Fibroblast of villous mesenchyme (primary cell): ENCODE measurements at places on chromosomes 7 and 10. TPM values are rescaled to one million over a fixed set of nuclear protein-coding genes. Genes with fewer than 3 reads are reported as not detected.

DNA sequence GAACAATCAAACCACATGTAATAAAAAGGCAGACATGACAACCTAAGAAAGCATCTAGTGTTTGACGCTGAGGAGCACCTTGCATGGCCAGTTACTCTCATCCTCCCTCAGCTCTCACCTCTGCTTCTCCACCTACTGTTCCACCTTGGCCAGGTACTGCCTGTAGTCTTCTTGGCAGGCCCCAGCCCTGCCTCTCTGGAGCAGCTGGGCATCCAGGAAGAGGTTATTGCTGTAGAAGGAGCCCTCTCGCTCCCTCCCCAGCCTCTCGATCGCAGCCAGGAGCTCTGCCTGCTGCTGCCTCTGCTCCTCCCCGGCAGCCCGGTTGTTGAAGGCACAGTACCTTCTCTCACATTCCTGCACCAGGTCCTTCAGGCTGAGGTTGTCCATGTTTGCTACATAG lies 9.7 kb downstream of the GIMAP5 start:
- no peak for DNase-seq

EPHA1 gene
- total RNA-seq, result 0.32 TPM in 1 of 2 replicates, not detected in the other

DNA sequence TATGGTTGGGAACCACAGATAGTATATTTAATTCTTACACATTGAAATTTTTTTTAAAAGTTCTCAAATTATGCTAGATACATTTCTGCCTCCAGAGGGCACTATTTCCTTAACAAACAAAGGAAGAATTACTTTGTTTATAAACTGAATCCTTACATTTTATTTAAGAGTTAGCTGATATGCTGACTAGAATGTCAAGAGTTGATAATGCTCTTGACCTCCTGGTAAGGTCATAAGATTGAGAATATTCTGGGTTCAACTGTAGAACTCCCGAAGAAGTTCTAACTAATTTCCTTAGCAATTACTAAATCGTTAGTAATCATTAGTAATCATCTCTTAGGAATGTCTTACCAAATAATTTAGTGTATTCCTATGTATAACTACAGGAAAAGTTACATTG lies 95.3 kb upstream of the CYP26C1 start:
- peak; percentile 74 for DNase-seq

GRCh38 chr10:4837551-4837950 lies 11.5 kb downstream of the AKR1E2 start:
- no peak for DNase-seq

GRCh38 chr10:72461085-72461484 lies 106.4 kb upstream of the DNAJB12 start:
- DNase-seq, result no peak

DNA sequence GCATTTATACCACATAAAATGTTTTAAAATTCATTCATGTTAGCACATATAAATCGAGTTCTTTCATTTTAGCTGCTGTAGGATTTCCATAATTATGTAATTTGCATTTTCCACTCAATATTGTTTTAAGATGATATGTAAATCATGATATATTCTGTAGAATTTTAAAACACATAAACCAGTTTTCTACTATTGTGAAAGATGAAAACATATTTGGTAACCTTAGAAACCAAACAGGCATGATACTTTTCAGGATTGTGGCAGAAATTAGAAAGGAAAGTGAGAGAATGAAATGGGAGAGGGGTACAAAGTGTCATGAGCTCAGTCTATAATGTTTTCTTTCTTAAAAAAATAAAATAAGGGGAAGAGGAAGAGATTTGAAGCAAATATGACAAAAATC lies 269.3 kb downstream of the PPP1R3A start:
- no peak for DNase-seq

OPN4 gene
- not detected in 2 replicates for total RNA-seq

DNA sequence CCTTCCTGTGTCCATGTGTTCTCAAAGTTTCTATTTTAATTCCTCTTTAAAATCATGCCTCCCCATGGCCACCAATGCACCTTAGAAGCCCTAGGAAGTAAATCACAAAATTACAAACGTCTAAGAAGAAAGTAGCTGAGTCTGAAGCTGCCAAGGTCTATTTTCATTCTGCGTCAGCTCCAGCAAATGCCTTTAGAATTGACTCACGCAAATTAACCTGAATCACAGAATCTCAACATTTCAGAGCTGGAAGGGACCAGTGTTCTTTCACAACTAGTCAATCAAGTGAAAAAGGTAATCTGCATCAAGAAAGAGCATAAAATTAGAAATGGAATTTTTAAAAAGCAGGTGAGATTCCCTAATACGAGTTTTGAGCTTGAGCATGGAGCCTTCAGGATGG lies 1017.6 kb downstream of the SORCS3 start:
- no peak for DNase-seq

- DNase-seq, result peak; percentile 85
Observed at GRCh38 chr10:126278851-126279250, 109.4 kb downstream of the ADAM12 start.

GRCh38 chr10:97731346-97732051 lies 5.4 kb upstream of the ZFYVE27 start:
- peak; percentile 77 for DNase-seq

DNA sequence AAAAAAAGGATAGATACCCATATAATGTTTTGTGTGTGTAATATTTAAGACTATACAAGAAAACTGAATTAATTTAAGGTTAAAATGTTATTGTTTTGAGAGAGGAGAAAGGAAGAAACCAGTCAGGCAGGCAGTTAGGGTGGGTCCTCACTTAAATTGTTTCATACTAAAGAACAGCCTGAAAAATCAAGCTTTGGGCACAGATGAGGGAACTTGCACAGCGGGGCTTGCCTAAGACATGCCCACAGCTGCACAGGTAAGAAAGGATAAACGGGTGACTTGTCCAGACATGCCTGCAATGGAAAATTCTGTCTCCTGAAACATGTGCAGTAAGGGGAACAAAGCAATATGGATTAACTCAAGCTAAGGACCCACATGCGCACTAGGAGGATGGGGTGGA lies 158.4 kb downstream of the BBS9 start:
- DNase-seq, result no peak

ELAPOR2 gene
- total RNA-seq, result 1.7 and 8.4 TPM in 2 replicates

DNA sequence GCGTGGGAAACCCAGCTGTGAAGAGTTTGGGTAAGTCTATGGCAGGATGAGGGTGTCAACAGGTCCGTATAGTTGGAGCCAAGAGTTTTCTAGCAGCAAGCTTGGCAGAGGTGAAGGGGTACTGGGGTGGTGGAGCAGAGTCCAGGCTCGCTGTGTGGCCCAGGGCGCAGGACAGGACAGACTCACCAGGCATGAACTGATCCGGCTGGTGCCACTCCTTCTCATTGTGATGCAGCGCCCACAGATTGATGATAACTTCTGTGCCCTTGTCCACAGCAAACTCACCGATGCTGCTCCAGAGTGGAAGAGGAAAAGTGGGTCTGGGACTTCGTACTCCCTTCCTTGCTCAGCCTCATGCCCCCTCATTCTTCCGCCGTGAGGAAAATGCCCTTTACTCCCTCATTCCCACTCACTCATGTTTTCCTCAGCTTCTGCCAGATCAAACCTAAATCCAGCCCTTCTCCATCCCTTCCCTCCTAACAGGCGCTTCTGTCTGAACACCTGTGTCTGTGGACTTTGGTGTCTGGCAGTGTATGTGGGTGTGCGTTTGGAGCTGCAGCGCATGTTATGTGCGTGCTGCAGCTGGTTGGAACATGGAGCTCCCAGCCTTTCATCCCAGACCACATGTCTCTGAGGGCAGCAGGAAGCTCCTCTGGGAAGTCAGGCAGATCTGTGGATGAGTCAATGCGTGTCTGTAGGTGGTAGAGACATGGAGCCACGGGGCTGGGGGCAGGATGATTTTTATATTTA lies 5.7 kb downstream of the CYP17A1 start:
- DNase-seq, result peak; percentile 14

GRCh38 chr10:3074145-3074665 lies 6.9 kb downstream of the PFKP start:
- no peak for DNase-seq

- no peak for DNase-seq
Observed at GRCh38 chr7:7766671-7767070, 48.3 kb upstream of the RPA3 start.

GRCh38 chr7:39745320-39745719 lies 121.9 kb downstream of the RALA start:
- no peak for DNase-seq

DNA sequence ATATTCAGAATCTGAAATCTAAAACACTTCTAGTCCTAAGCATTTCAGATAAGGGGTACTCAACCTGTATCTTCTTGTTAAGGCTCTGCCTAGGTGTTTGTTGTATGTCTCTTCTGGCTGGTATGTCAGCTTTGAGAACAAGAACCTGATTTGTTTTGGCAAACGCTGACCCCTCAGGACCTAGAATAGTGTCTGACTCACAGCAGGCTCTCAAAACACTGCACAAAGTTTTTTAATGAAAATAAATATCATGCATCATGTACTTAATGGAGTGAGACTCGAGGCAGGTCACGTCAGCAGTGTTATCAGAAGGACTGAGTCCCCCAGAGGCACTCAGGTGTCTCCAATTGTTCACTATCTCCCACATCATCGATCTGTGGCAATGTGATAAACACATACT lies 99.1 kb downstream of the GLI3 start:
- peak; percentile 50 for DNase-seq

GRCh38 chr7:77933394-77933793 lies 134.8 kb downstream of the PHTF2 start:
- DNase-seq, result peak; percentile 54

- peak; percentile 76 for DNase-seq
Observed at GRCh38 chr7:143405173-143406001, 3.3 kb downstream of the EPHA1 start.

GRCh38 chr7:115338016-115338415 lies 416.1 kb downstream of the MDFIC start:
- DNase-seq, result no peak

CLRN3 gene
- total RNA-seq, result not detected in 2 replicates

MSMB gene
- total RNA-seq, result not detected in 2 replicates

- DNase-seq, result no peak
Observed at GRCh38 chr10:13483073-13483472, 45.7 kb downstream of the BEND7 start.

- no peak for DNase-seq
Observed at GRCh38 chr10:114340816-114341215, 63.5 kb downstream of the AFAP1L2 start.

ADIRF gene
- total RNA-seq, result 2.6 and 5.2 TPM in 2 replicates

RNF133 gene
- 0.32 and 0.86 TPM in 2 replicates for total RNA-seq

TMEM106B gene
- total RNA-seq, result 49.6 and 79.0 TPM in 2 replicates

ARPC1A gene
- total RNA-seq, result 158 and 160 TPM in 2 replicates

- DNase-seq, result no peak
Observed at GRCh38 chr7:98137826-98138151, 31.1 kb downstream of the LMTK2 start.

GRCh38 chr7:106715730-106716129 lies 54.8 kb upstream of the CCDC71L start:
- DNase-seq, result no peak

DNA sequence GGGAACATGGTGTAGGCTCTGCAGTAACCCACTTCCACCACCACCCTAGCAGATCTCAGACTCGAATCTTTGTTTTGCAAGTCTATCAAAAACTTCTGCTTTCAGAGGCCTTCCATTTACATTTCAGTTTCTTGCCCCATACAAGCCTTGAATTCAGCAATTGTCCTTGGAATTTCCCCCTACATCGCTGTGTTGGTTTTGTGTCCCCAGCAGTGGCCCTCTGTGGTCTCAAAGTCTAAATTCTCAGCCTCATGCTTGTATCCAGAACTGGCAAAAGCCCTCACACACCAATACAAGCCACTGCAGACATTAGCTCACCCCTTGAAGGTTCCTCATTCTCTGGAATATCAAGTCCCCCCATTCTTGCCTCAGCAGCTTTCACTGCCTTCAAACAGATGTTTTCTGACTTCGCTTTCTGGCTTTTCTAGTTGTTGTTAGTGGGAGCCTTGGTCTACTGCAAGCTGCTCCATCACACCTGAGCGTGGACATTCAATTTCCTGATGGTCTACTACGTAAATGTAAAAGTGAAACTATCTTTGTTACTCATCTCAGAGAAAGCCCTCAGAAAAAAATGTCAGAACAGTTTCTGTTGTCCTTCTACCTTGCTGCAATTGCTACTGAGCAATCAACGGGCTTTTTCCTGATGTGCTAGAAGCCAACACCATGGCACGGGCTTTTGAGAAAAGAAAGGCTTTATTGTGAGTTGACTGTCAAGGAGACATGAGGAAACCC lies 1.8 kb upstream of the NUB1 start:
- no peak for DNase-seq

NOM1 gene
- 15.8 and 19.0 TPM in 2 replicates for total RNA-seq

GRCh38 chr10:120989996-120990598 lies 138.9 kb downstream of the WDR11 start:
- no peak for DNase-seq

DNA sequence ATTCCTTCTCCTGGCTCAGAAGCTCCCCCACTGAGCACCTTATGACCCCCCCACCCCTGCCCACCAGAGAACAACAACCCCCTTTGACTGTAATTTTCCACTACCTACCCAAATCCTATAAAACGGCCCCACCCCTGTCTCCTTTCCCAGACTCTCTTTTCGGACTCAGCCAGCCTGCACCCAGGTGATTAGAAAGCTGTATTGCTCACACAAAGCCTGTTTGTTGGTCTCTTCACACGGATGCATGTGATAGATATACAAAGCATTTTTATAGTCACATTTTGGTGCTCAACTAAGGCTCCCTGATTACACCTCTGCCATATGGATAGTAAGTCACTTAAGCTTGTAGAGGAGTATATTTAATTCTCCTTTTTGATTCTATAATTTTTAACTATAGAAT lies 985.8 kb downstream of the REEP3 start:
- DNase-seq, result no peak

DNA sequence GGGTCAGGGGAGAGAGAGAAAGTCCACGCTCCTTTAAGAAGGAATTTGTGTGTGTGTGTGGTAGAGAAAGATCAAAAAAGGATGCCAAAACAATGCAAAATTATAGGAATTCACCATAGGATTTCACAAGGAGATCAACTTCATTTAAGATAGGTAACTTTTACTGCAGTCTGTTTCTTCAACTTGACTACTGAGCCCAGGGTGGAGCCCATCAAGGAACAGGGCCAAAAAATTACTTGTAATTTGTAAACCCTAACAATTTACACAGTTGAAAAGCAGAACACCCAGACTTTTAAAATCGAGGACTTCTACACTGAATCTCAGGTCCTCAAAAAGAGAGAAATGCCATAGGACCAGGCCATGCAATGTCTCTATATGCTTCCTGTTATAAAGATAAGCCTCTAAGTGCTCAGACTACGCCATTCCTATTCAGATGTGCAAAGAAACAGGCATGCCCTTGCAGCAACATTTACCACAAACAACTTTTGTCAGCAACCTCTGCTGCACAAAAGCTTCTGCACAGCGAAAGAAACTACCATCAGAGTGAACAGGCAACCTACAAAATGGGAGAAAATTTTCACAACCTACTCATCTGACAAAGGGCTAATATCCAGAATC lies 10.6 kb upstream of the GIMAP4 start:
- no peak for DNase-seq

GRCh38 chr7:143516981-143517380 lies 39.3 kb downstream of the TAS2R41 start:
- DNase-seq, result no peak

TMEM140 gene
- 3.5 and 5.2 TPM in 2 replicates for total RNA-seq

EIF3A gene
- 95.7 and 119 TPM in 2 replicates for total RNA-seq

AGR3 gene
- not detected in 2 replicates for total RNA-seq

DNA sequence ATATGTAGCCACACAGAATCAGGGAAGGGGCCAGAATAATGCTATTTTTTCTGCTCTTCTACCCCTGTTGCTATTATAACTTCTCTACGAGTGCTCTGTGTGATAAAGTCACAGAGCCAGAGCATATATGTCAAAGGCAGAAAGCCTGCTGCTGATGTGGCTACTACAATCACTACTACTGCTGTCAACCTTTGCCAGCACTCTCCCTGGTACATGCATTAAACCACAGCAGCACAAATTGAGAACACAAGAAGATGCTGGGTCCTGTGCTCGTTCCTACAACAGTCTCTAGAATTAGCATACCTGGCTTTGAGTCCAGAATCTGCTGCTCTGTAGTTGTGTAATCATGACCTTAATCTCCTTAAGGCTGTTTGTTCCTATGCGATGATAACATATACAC lies 108.6 kb downstream of the SEMA3A start:
- no peak for DNase-seq
